ENCODE measurements at places on chromosomes 6 and 20.

- peak; percentile 5 for DNase-seq
These were observed 110.3 kb upstream of the GGTLC1 start for GRCh38 chr20:24098886-24099285.

DNA sequence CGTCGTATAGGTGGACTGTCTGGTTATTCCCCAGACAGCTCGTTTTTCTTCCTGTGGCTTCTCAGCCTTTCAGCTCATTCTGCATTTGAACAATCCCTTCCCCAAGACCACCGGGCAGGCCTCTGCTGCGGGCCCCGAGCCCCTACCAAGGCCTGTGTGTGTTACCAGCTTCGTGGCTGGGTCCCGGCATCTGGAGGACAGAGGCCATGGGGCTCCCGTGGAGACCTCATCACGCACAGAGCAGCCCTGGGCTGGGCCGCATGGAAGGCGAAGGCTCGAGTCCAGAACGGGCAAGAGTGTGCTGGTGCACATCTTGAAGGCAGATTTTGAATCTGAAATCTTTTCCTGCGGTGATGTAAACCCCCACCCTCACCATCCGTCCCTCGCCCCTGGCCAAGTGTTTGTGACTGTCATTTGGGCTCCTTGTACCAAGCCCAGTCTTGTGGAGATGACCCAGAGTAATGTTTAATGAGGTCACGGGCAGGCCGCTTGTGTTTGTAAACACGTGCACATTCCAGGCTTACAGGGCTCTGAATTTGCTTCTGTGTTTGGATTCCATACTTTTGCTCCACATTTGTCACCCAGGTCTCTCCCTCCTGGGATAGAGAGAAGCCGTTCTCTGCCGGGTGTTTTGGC is 119.6 kb downstream of the CDH4 start:
- DNase-seq, result no peak

GRCh38 chr6:20400456-20401204 is 1.0 kb upstream of the E2F3 start:
- no peak for DNase-seq

GRCh38 chr20:17995967-17996819 is 27.4 kb downstream of the MGME1 start:
- peak; percentile 61 for DNase-seq

DNA sequence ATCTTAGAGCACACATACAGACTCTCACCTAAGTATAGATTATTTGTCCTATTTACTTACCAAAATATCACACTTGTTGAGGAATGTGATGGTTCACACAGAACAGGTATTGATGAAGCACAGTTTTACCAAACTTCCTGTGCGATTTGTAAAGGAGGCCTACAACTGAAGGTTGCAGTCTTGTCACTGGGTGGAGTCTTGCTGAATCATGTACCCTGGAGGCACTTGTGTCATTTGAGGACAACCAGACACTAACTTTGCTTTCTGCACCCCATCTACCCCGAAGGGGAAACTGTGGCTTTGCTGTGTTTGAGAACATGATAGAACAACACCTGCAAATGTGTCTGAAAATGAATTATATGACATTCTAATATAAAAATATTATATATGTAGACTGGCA is 32.4 kb upstream of the HINT3 start:
- no peak for DNase-seq

DNA sequence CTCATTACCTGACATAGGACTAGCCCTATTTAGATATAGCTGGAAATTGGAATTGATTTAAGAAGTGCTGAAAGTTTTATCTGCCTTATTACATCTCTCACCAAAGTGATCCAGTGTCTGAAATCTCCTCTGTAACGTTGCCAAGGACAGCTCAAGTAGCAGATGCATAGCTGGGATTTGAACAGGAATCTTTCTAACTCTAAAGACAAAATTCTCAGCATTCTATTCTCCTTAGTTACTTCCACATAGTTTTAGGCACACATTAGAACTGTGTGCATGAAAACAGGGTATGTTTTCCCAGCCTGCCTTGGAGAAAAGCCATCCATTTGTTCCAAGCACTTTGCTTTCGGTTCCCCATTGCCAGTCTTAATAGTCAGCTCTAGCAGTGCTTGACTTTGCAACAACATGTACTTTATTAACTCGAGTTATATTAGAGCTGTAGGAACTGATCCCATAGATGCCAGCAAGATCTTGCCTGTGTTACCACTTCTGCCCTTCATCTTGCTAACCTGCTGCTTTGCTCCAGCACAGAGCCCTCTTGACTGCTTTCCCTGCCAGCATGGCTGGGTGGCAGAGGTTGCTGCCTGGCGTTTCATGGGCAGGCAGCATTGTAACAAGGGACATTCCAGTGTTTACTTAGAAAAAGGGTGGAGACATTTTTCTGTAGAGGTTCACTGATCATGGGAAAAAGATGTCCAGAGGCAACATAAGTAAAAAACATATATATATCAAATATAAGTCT is 56.1 kb upstream of the STMND1 start:
- no peak for DNase-seq

- no peak for DNase-seq
These were observed 4.0 kb upstream of the ZC3H12D start for GRCh38 chr6:149488815-149489214.

DNA sequence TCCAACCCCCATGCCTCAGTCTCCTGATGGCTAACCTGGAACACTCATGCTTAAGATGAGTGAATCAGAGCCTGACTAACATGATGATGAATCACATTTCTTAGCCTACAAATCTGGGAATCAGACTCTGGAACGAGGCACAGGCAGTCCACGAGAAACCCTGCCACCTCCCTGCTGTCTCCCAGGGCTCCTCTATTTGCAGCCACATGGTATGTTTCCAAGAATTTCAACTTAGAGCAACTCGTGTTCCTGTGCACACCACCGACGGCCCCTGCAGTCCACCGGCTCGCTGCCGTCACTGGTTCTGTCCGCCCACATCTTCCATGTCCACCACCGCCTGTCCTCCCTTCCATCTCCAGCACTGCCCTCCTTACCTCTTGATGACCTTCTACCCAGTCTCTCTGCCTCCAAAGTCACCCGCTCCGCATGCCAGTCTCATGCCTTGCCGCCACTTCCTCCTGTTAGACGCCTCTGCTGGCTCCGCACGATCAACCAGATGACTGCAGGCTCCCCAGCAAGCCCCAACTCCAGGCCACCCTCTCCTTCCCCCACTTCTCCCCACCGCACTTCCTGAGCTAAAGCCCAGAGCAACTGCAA is 87.6 kb downstream of the AGPAT4 start:
- DNase-seq, result peak; percentile 45

DNA sequence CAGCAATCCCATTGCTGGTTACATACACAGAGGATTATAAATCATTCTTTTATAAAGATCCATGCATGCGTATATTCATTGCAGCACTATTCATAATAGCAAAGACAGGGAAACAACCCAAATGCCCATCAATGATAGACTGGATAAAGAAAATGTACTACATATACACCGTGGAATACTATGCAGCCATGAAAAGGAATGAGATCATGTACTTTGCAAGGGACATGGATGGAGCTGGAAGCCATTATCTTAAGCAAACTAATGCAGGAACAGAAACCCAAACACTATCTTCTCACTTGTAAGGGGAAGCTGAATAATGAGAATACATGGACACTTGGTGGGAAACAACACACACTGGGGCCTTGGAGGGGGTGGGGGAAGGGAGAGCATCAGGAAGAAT is 529.7 kb downstream of the TBC1D32 start:
- no peak for DNase-seq

DNA sequence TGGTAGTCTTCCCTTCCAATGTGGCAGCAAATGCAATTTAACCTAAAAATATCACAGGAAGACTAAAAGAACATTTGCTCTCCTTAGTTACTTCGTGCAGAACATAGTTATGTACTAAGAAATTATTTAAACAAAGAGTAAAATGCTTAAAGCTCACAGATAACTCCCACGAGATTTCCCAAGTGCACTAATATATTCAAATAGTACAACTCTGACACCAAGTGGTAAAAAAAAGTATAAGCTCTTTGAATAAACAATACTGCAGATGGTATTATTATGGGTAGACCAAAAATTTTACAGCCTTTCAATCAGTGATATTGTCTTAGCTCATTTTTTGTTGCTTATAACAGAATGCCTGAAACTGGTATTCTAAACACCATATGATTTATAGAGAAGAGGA is 52.8 kb upstream of the FILIP1 start:
- peak; percentile 12 for DNase-seq

- no peak for DNase-seq
These were observed 188.6 kb downstream of the ZDHHC14 start for GRCh38 chr6:157569543-157569942.

- no peak for DNase-seq
These were observed 96.4 kb downstream of the AIG1 start for GRCh38 chr6:143157131-143157530.

GRCh38 chr20:3218307-3218988 is 9.2 kb downstream of the ITPA start:
- no peak for DNase-seq

DNA sequence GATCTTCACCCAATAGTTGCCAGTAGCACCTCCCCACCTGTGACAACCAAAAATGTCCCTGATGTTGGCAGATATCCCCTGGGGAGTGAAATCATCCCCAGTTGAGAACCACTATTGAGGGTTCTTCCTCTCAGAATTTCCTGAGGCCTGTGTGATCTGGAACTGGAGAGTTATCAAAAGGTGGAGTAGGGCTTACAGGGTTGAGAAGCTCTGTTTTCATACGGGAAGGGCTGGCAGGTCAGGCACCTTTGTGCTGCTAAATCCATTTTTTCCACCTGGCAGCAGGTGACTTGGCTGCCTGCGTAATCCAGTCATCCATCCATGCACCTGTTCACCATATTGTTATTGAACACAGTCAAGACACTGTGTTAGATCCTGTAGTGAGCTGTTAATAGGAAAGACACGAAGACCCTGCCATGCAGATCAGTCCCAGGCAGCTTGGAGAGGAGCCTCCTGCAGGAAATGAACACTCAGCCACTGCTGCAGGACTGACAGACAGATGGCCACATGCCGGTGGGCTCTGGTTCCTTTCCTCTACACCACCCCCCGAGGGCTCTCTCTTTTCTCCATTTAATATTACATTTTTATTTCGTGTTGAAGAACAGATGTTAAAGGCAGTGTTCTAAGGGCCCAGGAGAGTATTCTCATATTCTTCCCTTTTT is 5.4 kb downstream of the DUSP22 start:
- DNase-seq, result no peak

GRCh38 chr6:90109141-90109540 is 187.5 kb downstream of the BACH2 start:
- no peak for DNase-seq

DNA sequence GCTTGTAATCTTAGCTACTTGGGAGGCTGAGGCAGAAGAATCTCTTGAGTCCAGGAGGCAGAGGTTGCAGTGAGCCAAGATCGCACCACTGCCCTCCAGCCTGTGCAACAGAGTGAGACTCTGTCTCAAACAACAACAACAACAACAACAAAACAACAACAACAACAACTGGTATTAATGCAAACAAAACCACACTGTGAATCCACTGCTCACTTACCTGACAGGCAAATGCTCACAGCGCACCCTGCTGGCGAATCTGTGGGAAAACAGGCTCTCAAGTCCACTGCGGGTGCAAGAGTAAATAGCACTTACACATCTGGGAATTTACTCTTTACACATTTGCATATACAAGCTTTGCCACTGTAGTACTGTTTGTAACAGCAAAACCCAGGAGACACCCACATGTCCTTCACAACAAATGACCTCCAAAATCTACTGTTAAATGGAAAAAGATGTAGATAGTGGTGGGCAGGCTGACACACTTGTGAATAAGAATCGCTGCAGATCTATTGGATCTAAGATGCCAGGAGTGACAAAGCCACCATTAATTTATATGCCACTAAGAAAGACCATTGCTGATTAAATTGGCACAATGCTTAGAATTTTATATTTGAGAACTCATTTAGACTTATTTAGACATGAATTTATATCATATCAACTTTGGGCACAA is 29.3 kb downstream of the NSFL1C start:
- peak; percentile 76 for DNase-seq

All from astrocyte of the cerebellum (primary cell).